ENCODE measurements at places on chromosomes 7 and 10.

DNA sequence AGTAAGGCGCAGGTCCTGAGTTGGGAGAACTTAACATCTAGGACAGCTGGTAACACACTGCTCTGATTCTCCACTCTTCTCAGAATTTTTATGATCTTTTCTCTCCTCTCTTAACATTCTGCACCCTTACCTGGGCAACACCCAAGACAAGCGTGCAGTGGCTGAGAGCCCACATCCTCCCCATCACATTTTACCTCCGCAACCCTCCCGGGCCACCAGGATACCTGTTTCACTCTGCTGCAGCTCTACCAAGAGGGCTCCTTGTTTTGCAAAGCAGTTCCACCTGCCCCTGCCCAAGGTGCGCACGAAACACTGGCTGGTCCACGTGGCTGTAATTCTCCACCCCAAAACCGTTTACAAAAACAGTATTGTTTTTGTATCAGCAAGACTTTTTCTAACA lies 81.5 kb downstream of the ITIH5 start:
- no peak overlapping the region for H3K4me3 ChIP-seq
- peaks cover 5% of the 10 kb centered on the region for H3K4me1 ChIP-seq
- H3K27ac ChIP-seq: no peak overlapping the region
- no peak for DNase-seq
- no peaks in the 10 kb centered on the region for H3K36me3 ChIP-seq

DNA sequence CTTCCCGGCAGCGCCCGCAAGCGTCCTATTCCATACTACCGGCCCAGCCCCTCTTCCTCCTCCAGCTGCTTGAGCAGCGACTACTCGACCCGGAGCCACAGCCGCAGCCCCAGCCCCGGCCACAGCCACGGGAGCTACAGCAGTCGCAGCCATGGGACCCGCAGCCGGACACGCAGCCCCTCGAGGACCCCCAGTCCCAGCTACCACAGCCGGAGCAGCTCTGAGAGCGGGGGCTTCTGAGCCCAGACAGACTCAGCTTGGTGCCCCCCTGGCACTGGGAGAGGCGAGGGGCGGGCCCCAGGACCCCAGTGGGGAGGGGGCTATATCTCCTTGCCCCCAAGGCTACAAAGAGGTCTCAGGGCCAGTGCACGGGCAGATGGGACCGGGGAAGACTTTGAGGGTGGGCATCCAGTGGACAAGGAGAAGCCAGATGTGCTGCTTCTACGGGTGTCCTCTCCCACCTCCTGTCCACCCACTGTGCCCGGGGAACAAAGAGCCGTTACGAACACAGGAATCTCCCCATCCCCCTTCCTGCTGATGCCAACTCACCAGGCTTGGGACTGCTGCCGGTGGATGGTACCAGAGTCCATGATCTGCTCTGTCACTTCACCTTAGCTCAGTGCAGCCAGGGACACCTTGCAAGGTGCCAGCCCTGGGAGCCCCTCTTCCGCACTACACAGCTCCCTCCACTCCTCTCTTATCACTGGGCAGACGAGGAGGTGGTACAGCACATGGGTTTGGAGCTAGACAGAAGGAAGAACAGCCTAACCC lies 16.7 kb upstream of the HSPB1 start:
- DNase-seq: no peak
- H3K27me3 ChIP-seq: peaks cover 40% of the 10 kb centered on the region
- H3K27ac ChIP-seq: no peak overlapping the region
- H3K4me1 ChIP-seq: peaks cover 13% of the 10 kb centered on the region
- peaks cover 2% of the 10 kb centered on the region for H3K36me3 ChIP-seq
- H3K4me3 ChIP-seq: no peak overlapping the region

GRCh38 chr7:27901028-27901760 lies 161.2 kb downstream of the TAX1BP1 start:
- H3K27ac ChIP-seq: peak overlapping the region; percentile 67
- no peaks in the 10 kb centered on the region for H3K27me3 ChIP-seq
- peaks cover 1% of the 10 kb centered on the region for H3K36me3 ChIP-seq
- peak overlapping the region; percentile 45 for H3K4me3 ChIP-seq
- no peak for DNase-seq

DNA sequence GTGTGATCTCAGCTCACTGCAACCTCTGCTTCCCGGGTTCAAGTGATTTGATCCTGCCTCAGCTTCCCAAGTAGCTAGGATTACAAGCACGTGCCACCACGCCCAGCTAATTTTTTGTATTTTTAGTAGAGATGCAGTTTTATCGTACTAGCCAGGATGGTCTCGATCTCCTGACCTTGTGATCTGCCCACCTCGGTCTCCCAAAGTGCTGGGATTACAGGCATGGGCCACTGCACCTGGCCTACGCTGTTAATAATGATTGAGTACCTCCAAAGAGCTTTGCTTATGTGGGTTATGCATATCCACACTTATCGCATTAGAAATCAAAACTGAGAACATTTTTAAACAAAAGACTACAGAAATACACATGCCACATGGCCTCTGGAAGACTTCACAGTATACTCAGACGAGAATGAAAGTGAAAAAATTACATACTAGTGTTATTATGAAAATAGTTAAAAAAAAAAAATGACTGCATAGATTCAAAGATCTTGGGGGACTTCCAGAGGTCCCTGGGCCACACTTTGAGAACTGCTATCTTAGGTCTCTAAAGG lies 25.4 kb downstream of the RPP38 start:
- peaks cover 9% of the 10 kb centered on the region for H3K4me1 ChIP-seq
- peaks cover 39% of the 10 kb centered on the region for H3K36me3 ChIP-seq
- no peak overlapping the region for H3K4me3 ChIP-seq

DNA sequence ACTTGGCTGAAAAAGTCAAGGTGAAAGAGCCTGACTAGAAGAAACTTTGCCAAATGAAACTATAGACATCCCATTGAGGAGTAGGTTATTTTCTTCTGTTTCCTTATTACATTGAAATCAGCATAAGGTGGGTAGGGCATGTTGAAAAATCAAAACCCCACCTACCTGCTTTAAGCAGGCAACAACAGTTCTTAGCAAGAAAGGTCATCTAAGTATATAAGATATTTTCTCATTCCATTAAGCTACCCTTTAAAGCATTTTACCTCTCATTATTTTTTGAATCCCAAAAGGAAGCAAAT lies 30.8 kb downstream of the ACADSB start:
- H3K4me1 ChIP-seq: no peaks in the 10 kb centered on the region
- DNase-seq: no peak
- no peak overlapping the region for H3K4me3 ChIP-seq

- H3K4me1 ChIP-seq: peaks cover 11% of the 10 kb centered on the region
- no peak overlapping the region for H3K27ac ChIP-seq
- H3K4me3 ChIP-seq: no peak overlapping the region
- H3K27me3 ChIP-seq: peaks cover 67% of the 10 kb centered on the region
Observed at GRCh38 chr10:113225903-113226302, 275.9 kb downstream of the TCF7L2 start.

GRCh38 chr10:121580276-121581116 lies 17.7 kb downstream of the FGFR2 start:
- H3K27me3 ChIP-seq: no peaks in the 10 kb centered on the region
- DNase-seq: no peak
- peaks cover 3% of the 10 kb centered on the region for H3K36me3 ChIP-seq
- H3K27ac ChIP-seq: no peak overlapping the region
- no peaks in the 10 kb centered on the region for H3K4me1 ChIP-seq
- H3K4me3 ChIP-seq: no peak overlapping the region

DNA sequence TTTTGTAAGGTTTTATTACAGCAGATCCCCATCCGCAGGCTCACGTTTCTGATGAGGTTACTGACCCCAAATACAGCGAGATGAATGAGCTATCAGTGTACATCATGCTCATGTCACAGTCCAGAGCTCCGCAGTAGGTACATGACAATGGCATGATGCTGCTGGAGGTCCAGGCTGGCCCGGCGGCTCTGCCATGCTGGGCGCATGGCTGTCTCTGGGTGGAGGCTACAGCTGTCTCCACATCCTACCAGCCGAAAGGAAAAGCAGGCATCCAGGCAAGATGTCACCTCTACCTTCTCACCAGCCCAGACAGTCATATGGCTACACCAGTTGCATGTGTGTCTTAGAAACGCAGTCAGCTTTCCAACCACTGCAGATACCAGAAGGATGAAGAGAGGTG lies 90.9 kb upstream of the RNF32 start:
- H3K27ac ChIP-seq: no peak overlapping the region
- H3K36me3 ChIP-seq: no peaks in the 10 kb centered on the region
- H3K27me3 ChIP-seq: peaks cover 27% of the 10 kb centered on the region
- H3K4me3 ChIP-seq: no peak overlapping the region

- H3K27me3 ChIP-seq: peaks cover 91% of the 10 kb centered on the region
- no peaks in the 10 kb centered on the region for H3K4me1 ChIP-seq
- DNase-seq: no peak
Observed at GRCh38 chr10:63068246-63068645, 64.9 kb upstream of the NRBF2 start.

- H3K27ac ChIP-seq: no peak overlapping the region
- peaks cover 11% of the 10 kb centered on the region for H3K4me1 ChIP-seq
- no peaks in the 10 kb centered on the region for H3K27me3 ChIP-seq
Observed at GRCh38 chr7:38825721-38826440, 83.1 kb downstream of the VPS41 start.

GRCh38 chr7:152336754-152337368 lies 98.9 kb downstream of the KMT2C start:
- peak overlapping the region; percentile 65 for H3K4me3 ChIP-seq
- H3K27ac ChIP-seq: peak overlapping the region; percentile 78
- peaks cover 3% of the 10 kb centered on the region for H3K36me3 ChIP-seq
- no peaks in the 10 kb centered on the region for H3K27me3 ChIP-seq
- DNase-seq: no peak
- H3K4me1 ChIP-seq: peaks cover 54% of the 10 kb centered on the region
